ENCODE measurements at places on chromosomes 5 and 9.

- DNase-seq, result no peak
These were observed 87.9 kb upstream of the MAMDC2 start for GRCh38 chr9:69955536-69956355.

DNA sequence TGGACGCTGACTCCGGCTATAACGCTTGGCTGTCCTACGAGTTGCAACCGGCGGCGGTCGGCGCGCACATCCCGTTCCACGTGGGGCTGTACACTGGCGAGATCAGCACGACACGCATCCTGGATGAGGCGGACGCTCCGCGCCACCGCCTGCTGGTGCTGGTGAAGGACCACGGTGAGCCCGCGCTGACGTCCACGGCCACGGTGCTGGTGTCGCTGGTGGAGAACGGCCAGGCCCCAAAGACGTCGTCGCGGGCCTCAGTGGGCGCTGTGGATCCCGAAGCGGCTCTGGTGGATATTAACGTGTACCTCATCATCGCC is 2.1 kb downstream of the PCDHA12 start:
- DNase-seq, result no peak

GRCh38 chr9:70641631-70642030 is 227.2 kb upstream of the KLF9 start:
- no peak for DNase-seq

- DNase-seq, result no peak
These were observed 76.7 kb downstream of the MARCHF3 start for GRCh38 chr5:126953640-126954039.

DNA sequence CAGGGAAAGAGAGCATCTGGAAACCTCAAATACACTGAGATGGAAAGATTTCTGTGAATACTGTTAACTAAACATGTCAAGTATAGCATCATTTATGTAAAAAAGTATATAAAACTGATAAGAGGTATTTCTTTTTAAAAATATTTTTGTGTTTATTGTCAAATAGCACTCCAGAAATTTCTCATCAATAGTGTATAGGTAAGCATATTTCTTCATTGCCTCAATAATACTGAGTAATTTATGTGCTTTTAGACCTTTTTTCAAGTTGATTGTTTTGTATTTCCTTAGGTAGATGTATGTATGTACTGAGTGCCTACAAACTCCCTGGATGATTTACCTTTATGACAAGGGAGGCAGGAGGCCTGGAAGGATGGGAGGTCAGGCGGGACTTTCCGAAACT is 196.3 kb downstream of the ROR2 start:
- DNase-seq, result no peak

- no peak for DNase-seq
These were observed 98.6 kb downstream of the MRPS30 start for GRCh38 chr5:44907396-44907795.

- no peak for DNase-seq
These were observed 24.4 kb upstream of the TAL2 start for GRCh38 chr9:105637787-105638395.

DNA sequence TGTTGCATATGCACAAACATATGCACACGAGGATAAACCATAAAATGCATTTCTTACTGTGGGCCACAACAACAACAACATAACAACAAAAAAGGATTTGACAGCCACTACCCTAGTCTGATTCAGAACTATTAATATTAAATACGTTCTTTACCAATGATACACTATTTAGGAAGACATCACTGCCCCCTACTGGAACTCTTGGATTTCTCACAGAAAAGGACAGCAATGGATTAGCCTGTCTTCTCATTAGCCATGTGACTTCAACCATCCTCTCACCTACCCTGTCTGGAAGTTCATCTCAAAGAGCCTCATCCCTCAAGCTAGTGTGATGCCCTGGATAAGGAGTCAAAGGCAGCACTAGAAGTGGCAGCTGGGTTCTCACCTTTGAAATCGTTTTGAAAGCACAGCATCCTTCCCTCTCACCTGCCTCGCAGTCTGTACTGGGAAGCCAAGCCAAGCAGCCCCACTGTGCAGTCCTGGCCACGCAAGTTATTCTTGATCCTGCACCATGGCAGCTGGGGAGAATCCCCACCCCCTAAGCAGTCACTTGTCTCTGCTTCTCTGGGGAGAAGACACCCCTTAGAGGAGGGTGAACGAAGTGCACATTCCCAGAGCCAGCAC is 64.6 kb downstream of the SH3TC2 start:
- no peak for DNase-seq

DNA sequence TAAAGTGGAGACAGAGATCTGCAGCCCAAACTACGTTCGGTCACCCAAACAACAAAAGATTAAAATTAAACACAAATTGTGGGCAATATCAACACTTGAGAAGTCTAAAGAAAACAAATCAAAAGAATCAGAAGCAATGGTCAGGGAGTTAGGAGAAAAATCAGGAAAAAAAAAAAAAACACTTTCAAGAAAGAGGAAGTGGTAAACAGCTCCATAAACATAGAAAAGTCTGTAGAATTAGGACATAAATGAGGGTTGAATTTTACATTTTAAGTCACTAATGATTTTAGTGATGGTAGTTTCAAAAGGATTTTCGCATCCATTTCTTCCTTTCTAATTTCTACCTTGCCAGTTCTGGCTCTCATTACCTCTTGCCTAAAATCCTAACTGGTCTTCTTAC is 10.1 kb downstream of the RNF145 start:
- no peak for DNase-seq
